ENCODE measurements at places on chromosomes 12 and 14.

DNA sequence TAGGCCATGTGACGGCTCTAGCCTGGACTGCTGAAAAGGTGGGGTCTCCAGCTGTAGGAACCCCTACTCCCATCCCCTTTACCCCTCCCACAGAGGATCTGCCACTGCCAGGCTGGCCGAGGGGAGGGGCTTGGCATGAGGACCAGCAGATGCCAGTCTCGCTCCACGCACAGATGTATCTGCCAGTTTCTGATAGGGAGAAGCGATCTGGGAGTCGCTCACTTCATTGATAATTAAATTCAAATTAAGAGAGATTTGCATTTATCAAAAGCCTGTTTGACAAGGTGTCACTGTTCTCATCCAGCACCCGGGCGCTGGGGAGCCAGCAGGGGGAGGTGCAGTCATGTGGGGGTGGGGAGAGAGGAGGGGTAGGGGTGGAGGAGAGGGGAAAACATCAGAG, 217.6 kb upstream of the MYL2 start:
- DNase-seq: no peak

GRCh38 chr12:52634266-52635056, 16.1 kb upstream of the KRT73 start:
- DNase-seq: no peak

- DNase-seq: no peak
These were observed 2.4 kb upstream of the PAX9 start for GRCh38 chr14:36659010-36659821.

DNA sequence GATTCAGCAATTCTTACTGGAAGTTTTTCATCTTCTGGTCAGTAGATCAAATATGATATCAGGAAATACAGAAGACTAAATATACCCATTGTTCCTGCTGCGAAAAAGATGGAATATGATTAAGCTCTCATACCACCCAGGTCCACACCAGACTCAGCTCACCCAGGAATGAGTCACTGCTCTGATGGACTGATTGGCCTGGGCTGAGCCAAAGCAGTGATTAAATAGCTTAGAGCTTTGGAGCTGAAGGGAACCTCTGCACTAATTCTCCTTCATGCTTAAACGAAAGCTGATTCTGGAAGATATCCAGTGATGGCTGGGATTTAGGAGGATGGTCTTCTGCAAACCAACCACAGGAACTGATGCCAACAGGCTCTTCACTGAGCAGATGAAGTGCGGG, 62.0 kb upstream of the SYT1 start:
- DNase-seq: no peak

DNA sequence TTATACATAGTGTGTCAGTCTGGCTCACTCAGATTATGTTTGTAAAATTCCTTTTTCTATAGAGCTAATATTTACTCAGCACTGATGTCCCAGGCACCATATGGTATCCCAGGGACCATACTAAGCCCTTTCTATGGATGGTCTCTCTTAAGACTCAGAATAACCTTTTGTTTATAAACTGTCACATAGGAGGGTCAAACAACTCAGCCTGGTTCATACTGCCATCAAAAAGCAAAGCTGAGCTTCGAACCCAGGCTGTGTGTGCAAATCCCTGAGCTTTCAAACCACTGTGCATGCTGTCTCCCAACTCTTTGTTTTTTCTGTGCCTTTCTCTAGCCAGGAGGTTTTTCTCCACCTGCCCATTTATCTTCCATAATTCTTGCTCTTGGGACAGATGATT, 135.6 kb upstream of the ARHGAP5 start:
- DNase-seq: no peak

DNA sequence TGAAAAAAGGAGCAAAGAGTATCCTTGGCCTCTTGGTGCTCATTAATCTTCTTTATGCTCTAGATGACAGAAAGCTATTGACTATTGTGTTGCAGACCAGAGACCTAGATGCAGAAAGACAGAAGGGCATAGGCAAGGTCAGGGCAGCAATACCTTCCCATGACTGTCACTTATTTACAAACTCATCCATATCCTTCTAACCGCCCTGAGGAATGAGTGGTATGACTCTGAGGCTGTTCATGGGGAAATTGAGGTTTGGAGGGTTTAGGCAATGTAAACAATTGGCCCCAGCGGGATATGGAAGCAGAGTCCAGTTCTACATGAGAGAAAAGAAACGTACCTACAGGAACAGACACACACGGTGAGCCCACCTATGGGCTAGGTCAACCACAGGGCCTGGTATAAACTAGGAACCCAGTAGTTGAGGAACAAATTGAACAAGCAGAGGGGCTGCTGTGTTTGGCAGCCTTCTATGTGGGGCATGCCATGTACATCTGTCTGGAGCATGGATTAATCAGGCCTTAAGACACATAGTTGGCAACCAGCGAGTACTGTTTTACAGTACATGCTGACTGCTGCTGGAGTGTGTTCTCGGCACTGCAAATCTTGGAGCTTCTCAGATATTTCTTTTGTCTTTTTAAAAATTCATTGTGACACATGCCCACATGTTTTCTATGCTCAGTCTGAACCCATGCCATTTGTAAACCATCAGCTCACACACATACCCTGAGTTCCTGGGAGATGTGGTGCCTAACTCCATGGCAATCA, 159.7 kb upstream of the NTF3 start:
- DNase-seq: no peak

DNA sequence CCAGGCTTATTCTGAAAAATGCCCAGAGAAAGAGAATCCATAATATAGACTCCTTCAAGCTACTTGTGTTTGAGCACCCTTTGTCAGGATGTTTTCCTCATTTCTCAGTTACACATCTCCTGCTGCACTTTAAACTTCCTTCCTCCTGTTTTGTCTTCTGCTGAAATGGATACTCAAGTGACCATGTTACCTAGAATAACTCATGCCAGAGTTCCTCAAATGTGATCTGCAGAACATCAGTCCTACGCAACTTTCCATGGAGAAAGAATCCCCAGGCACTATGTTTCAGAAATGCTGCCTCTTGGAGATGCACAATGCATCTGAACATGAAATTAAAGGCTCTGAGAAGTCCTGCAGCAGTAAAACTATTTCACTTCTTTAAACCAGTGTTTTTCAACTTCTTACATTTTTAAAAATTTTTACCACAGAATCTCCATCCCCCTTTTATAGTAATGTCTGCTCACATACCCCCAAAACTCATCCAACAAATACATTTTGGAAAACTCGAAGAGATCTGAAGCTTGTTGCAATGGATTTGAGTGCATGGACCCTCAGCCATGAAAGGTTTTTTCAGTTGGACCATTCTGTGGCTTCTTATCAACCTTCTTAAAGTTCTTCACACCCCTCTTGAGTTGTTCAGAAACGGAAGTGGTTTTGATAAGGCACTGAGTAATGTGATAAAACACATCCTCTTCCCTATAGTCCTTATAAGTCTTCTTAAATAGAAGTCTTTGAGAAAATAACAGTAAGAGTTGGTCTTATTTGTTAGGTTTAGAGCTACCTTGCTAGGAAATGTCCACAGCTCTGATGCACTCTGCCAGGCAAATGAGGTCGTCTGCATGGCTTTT, 84.5 kb upstream of the KCNA1 start:
- no peak for DNase-seq

- DNase-seq: no peak
These were observed 206.7 kb downstream of the KIF21A start for GRCh38 chr12:39235990-39236767.

Measured in cortex of kidney (tissue), 1 donor.